ENCODE measurements at places on chromosomes 12 and 14.

DNA sequence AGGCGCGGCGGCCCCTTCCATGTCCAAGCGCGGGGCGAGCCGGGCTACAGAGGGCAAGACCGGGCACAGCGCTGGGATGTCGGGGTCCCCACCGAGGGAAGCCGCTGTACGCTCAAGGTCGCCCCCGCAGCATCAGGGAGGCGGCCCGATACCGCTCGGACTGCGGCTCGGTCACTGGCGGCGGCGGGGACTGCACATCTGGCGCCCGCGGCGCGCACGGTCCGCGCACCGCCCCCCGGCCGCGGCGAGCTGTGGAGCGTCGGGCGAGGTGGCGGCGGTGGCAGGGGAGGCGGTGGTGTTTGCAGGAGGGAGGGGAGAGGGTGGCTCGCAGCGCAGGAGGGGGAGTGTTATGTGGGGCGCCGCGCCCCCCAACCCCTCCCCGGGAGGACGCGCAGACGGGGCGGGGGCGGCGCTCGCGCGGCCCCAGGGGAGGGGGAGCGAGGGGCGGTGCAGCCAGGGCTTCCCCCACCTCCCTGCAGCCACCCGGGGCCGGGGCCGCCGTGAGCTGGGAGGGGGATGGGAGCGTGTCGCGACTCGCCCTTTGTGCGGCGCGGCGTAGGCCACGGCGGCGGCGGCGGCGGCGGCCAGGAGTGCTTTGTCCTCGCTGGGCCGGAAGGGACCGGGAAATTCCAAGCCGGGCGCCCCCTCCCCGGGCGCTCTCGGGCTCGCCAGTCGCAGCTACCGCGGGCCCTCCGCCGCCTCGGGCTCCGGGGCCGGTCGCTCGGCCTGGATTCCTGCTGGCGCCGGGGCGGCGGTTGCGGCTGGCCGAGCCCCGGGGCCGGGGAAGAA, at the start of gene NUAK1:
TSS of gene NUAK1 (minus strand) at position 322 of the 789 bp plus-strand sequence. CDS start at position 21, 301 bp downstream.
- DNase-seq: no peak

DNA sequence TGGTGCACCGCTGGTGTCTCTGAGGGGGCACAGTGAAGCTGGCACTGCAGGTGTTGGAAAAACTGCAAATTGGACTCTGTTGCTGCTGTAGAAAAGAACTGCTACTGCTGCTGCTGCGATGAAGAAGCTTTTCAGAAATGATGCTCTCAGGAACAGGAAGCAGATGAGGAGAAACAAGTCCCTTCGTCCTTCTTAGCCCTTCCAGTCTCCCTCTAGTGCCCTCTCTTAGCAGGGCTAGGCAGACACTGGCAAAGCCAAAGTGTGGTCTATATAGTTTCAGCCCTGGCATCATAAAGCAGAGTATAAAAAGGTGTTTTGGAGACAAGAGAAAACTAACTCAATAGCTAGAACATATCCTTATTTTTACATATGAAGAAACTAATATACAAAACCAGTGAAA, 174.5 kb downstream of the MYRFL start:
- no peak for DNase-seq

DNA sequence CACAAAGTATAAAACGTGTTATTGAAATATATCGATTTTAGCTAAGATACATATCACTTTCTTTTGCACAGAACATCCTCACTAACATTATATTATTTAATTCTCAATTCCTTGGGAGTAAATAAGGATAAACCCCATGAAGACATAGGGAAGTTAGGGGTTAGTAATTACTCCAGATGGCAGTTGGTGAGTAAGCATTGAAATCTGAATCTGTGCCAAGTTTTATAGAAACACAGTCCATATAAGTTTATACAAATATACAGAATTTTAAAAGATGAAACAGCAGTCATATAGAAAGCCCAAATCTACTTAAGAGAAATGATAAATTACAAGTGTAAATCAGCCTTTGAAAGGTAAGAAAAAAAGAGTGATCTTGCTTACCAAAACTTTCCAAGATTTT, 200.4 kb upstream of the SYT10 start:
- DNase-seq: no peak

DNA sequence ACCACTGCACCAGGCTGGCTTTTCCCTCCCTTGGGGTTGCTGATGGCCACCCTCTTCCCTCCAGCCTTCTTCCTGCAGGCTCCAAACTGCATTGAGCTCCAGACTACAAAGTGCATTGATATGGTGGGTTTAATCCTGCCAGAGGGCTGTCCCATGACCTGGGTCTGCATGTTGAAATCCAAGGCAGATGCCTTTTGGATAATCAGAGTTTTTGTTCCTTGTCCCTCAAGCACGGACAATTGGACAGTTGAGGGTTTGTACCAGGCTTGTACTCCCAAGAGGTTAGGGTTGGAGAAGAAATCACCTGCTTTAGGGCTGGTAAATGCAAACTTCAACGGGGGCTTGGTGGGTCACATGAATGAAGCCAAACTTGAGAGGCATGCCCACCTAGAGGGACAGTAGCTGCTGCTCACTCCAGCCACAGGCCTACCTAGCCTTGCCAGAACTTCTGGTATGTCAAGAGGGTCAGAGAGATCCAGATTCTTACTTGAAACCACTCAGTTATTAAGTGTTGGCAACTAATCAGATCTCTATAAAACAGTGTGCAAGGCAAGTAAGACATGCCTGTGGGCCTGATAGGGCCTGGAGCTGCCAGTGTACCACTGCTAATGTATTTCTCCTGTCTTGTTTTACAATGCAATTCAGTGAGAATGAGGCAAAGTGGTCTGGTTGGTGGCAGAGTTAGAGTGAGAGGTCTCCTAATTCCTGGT, 21.7 kb upstream of the KRT83 start:
- DNase-seq: no peak

DNA sequence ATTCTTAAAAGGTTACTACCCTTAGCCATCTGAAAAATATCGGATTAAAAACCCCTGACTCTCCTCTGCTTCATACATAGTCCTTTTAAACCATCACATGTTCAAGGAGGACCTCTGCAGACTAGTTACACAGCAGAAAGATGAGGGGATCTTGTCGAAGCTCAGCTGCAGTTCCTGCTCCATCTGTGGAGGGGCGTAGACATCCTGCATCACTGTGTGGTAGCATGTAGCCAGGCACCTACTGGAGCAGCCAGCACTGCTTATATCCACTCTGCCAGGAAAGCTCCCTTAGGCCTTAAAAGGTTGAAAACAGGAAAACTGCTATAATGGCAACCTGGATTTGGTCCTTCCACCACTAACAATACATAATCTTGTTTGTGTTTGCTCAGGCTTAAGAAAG, 57.6 kb upstream of the STRN3 start:
- DNase-seq: no peak

DNA sequence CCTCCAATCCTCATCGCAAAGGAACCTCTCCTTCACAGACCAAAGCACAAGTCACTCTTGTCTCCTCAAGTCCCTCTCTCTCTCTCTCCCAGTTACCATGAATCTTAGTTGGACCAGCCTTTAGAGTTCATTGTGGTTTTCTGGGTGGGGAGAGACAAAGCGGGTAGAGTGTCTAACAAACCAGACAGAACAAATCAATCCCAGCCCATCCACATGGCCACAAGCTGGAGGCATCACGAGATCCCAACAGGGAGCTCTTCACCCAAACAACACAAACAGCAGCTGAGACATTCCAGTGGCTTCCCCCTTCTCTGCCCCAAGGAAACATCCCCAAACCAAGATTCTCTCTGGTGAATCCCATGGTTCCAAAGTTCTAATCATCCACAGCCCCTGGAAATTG, 22.4 kb downstream of the ACTN1 start:
- peak; percentile 45 for DNase-seq

All from AG09309 (cell line).